ENCODE measurements at places on chromosomes 4 and X. TPM values are rescaled to one million over a fixed set of nuclear protein-coding genes. Genes with fewer than 3 reads are reported as not detected.

Gene TSPAN7
- not detected for total RNA-seq

DNA sequence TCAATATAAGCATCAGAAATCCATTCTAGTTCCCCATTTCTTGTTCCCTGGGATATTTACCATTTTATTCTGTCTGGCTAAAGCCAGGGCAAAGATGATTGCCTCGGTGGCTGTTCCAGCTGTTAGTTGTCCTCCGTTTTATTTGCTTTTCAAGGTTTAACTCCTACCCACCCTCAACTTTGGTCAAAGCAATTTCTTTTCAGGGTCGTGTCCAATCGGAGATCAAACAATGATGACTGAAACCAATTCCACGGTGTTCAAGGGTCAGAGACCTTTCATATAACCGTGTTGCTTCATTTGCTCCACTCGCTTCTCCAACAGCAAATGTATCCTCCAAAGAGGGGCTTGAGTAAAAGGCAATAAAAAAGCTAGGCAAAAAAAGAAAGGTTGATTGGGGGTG lies 193.5 kb upstream of the FTHL17 start:
- peak overlapping the region; percentile 20 for H3K4me3 ChIP-seq
- no peaks in the 10 kb centered on the region for H3K36me3 ChIP-seq
- H3K27ac ChIP-seq, result no peak overlapping the region
- H3K27me3 ChIP-seq, result no peaks in the 10 kb centered on the region

DNA sequence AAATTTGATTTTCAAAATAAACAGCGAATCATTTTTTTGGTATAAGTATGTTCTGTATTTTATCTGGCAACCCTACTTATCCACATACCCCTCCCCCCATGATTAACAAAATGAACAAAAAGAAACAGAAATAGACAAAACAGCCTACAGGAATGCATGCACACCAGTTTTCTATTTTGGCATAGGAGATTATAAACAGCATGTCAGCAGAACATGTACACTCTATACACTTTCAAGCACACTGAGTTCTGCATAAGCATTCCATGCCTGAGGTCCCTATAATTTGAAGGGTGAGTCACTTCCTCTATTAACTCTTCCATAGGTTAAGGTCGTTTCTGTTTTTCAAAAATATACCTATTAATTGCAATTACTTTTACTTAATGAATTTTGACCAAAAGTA lies 28.0 kb upstream of the ZNF280C start:
- H3K27ac ChIP-seq, result no peak overlapping the region
- no peaks in the 10 kb centered on the region for H3K36me3 ChIP-seq
- H3K4me1 ChIP-seq, result no peaks in the 10 kb centered on the region
- DNase-seq, result no peak
- no peaks in the 10 kb centered on the region for H3K27me3 ChIP-seq
- H3K4me3 ChIP-seq, result no peak overlapping the region

DNA sequence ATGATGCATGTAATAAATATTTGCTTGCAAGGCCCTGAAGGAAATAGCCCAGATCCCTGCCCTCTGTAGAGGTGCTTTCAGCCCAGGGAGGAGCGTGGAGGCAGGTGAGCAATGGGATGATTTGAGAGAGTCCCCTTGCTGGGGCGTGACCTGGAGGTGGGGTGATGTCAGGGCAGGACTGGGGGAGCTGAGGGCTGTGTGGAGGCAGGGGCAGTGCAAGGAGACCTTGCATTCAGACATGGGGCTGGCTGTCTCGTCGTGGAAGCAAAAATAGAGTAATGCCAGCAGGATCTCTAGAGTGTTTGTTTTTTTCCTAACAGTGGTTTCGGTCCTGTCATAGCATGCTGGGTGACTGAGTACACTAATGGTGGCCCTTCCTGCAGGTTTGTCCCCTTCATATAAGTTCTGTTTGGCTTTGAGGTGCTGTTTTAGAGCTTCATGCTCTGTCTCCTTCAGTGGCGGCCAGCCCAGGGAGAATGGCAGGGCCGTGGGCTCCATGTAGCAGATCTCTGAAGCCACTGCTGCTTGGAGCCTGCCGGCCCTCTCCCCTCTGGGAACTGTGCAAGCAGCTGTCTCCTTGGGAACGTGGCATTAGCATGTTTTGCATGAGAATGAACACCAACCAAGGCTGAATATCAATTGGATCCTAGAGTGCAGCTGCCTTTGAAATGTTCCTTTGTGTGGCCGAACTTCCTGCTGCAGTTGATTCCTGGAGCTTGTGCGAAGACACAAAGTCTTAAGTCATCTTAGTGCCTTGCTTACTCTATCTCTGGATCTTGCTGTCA lies 39.3 kb upstream of the CLDN34 start:
- H3K27ac ChIP-seq, result no peak overlapping the region
- H3K36me3 ChIP-seq, result no peaks in the 10 kb centered on the region
- no peaks in the 10 kb centered on the region for H3K4me1 ChIP-seq
- DNase-seq, result no peak
- H3K4me3 ChIP-seq, result no peak overlapping the region
- H3K27me3 ChIP-seq, result no peaks in the 10 kb centered on the region

- no peaks in the 10 kb centered on the region for H3K36me3 ChIP-seq
- H3K4me3 ChIP-seq, result no peak overlapping the region
- peaks cover 10% of the 10 kb centered on the region for H3K4me1 ChIP-seq
- DNase-seq, result no peak
- no peak overlapping the region for H3K27ac ChIP-seq
Observed at GRCh38 chr4:41258783-41259182, 2.1 kb downstream of the UCHL1 start.

Gene CASP3
- total RNA-seq, result 24.0 TPM

GRCh38 chr4:77586951-77587383 lies 18.7 kb upstream of the CXCL13 start:
- no peaks in the 10 kb centered on the region for H3K36me3 ChIP-seq
- peaks cover 28% of the 10 kb centered on the region for H3K4me1 ChIP-seq
- DNase-seq, result peak; percentile 35
- no peaks in the 10 kb centered on the region for H3K27me3 ChIP-seq

- H3K36me3 ChIP-seq, result no peaks in the 10 kb centered on the region
- no peak for DNase-seq
- no peaks in the 10 kb centered on the region for H3K27me3 ChIP-seq
- no peak overlapping the region for H3K27ac ChIP-seq
Observed at GRCh38 chrX:65838674-65839073, 171.2 kb downstream of the MSN start.

DNA sequence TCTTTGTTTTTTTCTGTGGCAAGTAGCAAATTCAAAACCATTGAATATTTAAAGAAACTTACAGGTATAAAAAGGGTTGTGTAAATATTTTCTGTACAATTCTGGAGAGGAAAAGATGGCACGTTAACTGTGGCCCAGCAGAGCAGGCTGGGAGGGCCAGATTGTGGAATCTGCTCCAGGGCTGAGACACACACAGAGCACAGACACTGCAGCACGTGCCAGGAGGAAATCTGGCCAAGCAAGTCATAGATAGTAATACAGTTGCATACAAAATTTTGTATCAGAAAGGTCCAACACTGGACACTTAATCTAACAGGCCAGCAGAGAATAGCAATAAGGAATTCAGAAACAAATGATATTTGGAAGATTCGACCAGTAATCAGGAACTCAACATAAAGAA lies 763.7 kb downstream of the PDHA2 start:
- no peaks in the 10 kb centered on the region for H3K4me1 ChIP-seq
- no peaks in the 10 kb centered on the region for H3K36me3 ChIP-seq
- no peak overlapping the region for H3K27ac ChIP-seq
- DNase-seq, result no peak
- no peaks in the 10 kb centered on the region for H3K27me3 ChIP-seq

DNA sequence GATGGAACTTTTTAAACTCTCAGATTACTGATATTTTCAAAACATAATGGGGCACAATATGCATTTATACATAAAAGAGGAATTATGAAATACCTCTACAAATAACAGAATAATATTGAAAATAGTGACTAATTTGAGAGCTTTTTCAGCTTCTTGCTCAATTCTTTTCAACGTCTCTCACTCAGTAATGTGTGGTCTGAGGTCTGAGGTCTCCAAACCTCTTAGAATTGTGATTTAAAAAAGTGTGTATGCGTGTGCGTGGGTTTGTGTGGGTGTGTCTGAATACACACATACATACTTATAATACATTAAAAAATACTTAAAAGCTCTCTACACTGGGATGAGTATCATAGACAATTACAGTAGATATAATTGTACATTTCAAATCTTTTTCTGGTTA lies 7.9 kb downstream of the NDNF start:
- no peak overlapping the region for H3K4me3 ChIP-seq
- peaks cover 25% of the 10 kb centered on the region for H3K27me3 ChIP-seq
- no peak overlapping the region for H3K27ac ChIP-seq
- no peaks in the 10 kb centered on the region for H3K36me3 ChIP-seq

- H3K4me3 ChIP-seq, result no peak overlapping the region
- no peaks in the 10 kb centered on the region for H3K27me3 ChIP-seq
- no peak for DNase-seq
- H3K27ac ChIP-seq, result no peak overlapping the region
- no peaks in the 10 kb centered on the region for H3K36me3 ChIP-seq
- no peaks in the 10 kb centered on the region for H3K4me1 ChIP-seq
Observed at GRCh38 chrX:11185861-11186260, 74.7 kb downstream of the HCCS start.

- no peak overlapping the region for H3K4me3 ChIP-seq
- H3K27me3 ChIP-seq, result no peaks in the 10 kb centered on the region
Observed at GRCh38 chr4:13302876-13303275, 181.3 kb downstream of the RAB28 start.

DNA sequence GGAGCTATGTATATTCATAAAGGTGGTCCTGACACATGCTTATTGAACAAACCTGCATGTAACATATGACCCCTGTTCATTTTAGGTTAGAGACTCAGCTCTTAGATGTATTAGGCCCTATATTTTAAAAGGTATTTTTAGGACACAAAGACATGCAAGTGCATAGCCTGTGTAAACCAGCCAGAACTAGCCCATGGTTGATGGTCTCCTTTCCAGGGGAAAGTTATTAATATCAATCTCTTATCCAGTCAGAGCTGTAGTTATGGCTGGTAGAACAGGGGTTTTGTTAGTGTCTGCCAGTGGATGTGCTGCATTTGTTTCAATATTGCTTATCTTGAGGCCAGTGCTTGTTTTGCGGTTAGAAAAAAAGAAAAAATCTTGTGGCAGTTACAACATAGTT lies 488.6 kb downstream of the KCTD8 start:
- DNase-seq, result no peak
- no peak overlapping the region for H3K4me3 ChIP-seq
- H3K36me3 ChIP-seq, result no peaks in the 10 kb centered on the region
- no peaks in the 10 kb centered on the region for H3K4me1 ChIP-seq
- H3K27me3 ChIP-seq, result no peaks in the 10 kb centered on the region

DNA sequence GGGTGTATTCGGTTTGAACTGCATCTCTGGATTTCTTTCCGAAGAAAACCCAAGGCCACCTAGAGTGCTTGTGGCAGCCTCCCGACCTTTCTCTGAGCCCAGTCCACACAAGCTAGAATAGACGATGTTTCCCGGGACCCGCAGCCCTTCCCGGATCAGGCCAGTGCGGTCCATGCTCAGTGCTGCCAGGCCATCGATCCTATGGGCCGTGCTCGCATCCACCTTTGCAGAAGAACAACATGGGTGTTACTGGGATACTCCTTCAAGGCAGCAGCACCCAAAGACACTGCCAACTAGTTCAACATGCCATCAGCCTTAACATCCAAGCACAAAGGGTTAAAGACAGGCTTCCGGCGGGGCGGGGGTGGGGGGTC lies 22.8 kb downstream of the BCOR start:
- H3K4me3 ChIP-seq, result no peak overlapping the region
- DNase-seq, result no peak
- H3K27me3 ChIP-seq, result no peaks in the 10 kb centered on the region
- no peak overlapping the region for H3K27ac ChIP-seq

GRCh38 chr4:80362578-80363181 lies 27.1 kb downstream of the CFAP299 start:
- peaks cover 30% of the 10 kb centered on the region for H3K27me3 ChIP-seq
- no peaks in the 10 kb centered on the region for H3K36me3 ChIP-seq
- H3K4me3 ChIP-seq, result no peak overlapping the region
- DNase-seq, result no peak
- H3K27ac ChIP-seq, result no peak overlapping the region
- peaks cover 4% of the 10 kb centered on the region for H3K4me1 ChIP-seq

Gene MTCP1
- total RNA-seq, result 21.2 TPM

GRCh38 chrX:136656361-136656964 lies 8.5 kb downstream of the CD40LG start:
- no peaks in the 10 kb centered on the region for H3K27me3 ChIP-seq
- no peak overlapping the region for H3K27ac ChIP-seq
- no peak for DNase-seq
- peaks cover 8% of the 10 kb centered on the region for H3K36me3 ChIP-seq
- H3K4me1 ChIP-seq, result peaks cover 11% of the 10 kb centered on the region
- no peak overlapping the region for H3K4me3 ChIP-seq

Gene GAGE13
- not detected for total RNA-seq

Gene MAP7D3
- 12.2 TPM for total RNA-seq

GRCh38 chrX:48043056-48043455 lies 28.4 kb downstream of the ZNF630 start:
- H3K4me3 ChIP-seq, result no peak overlapping the region
- DNase-seq, result no peak
- H3K27ac ChIP-seq, result no peak overlapping the region

DNA sequence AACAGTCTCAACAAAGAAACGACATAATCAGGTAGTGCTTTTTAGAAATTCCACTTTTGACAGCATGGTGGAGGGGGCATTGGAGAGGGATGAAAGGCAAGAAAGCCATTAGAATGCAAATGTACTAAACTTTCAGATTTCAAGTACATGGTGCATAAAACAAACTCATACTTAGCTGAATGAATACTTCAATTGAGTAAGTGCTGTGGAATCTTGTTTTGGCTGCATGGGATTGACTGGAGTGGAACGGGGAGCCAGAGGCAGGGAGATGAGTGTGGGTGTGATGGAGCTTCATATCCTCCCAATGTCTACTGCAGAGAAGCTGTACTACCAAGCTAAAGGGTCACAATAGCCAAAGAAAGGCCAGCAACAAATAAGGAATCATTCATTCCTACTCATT lies 52.4 kb downstream of the USP46 start:
- no peak overlapping the region for H3K27ac ChIP-seq
- H3K4me1 ChIP-seq, result no peaks in the 10 kb centered on the region
- DNase-seq, result no peak
- H3K4me3 ChIP-seq, result no peak overlapping the region
- H3K27me3 ChIP-seq, result no peaks in the 10 kb centered on the region
- H3K36me3 ChIP-seq, result peaks cover 51% of the 10 kb centered on the region

DNA sequence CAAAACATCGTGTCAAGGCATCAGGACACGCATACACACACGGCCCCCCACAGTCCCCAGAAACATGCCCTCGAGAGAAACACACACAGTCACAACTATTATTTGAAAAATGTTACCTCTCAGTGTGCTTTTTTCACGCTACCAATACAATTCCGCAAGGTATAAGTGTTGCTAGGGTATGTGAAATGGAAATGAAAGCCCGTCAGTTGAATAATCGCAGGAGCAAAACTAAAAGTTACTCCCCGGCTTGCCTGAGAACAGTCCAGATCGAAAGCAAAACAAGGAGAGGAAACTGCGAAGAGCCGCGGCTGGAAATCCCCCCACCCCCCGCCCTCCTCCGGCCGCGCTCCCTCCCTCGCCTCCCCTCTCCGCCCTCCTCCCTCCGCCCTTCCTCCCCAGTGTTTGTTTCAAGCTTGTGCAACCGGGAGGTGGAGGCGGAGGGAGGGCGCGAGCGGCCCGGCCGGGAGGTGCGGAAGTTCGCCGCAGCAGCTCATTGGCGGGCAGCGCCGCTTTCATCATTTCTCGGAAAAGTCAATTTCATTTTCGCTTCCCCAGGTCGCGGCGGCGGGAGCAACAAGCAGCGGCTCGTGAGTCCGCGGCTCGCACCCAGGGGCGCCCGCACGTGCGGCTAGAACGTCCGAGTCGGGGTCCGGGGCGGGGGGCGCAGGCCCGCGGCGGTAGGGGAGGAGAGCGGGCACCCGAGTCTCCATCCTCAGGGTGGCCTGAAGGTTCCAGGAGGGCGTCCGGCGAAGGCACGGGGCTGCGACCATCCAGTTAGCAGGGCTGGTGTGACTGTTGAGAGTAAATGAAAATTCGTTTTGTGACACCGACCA lies at the start of gene IRF2:
TSS of gene IRF2 (minus strand) at position 288 of the 833 bp plus-strand sequence. CDS start 45,486 bp downstream, outside the sequence.
- H3K4me3 ChIP-seq, result peak within 1 kb of the TSS; percentile 94
- H3K4me1 ChIP-seq, result peaks cover 63% of the 10 kb centered on the region
- peak; percentile 86 for DNase-seq

Gene GYPE
- 4.0 TPM for total RNA-seq

Measured in activated B cell treated with CpG ODN at 0.5 μM for 24 hours (primary cell).